ENCODE measurements at places on chromosomes 4 and X.

GRCh38 chrX:39288592-39288991, 487.3 kb downstream of the MID1IP1 start:
- no peak for DNase-seq

GRCh38 chrX:43592597-43592996, 63.5 kb upstream of the MAOA start:
- no peak for DNase-seq

- peak; percentile 39 for DNase-seq
Measured at GRCh38 chr4:158008551-158009218, 164.1 kb downstream of the GASK1B start.

- peak; percentile 3 for DNase-seq
Measured at GRCh38 chrX:135396109-135396508, 25.6 kb upstream of the SMIM10L2A start.

DNA sequence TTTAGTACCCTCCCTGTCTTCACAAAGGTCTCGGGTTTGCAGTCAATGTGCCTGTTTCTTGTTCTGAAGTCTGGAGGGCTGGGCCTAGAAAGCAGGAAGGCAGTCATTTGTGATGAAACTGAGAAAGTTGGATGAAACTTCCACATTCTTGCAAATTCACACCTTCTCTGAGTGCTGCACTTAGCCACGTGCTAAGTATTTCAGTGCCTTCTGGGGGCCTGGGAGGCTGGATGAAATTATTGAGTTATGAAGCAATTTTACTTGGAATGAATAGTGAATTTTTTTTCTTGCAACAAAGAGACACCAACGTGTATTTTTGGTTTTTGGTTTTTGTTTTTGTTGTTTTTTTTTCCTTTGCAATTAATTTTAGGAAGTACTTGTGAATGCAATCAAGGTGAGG, 71.2 kb downstream of the MSX1 start:
- DNase-seq: no peak

- no peak for DNase-seq
Measured at GRCh38 chr4:34861666-34862065, 1382.6 kb downstream of the ARAP2 start.

DNA sequence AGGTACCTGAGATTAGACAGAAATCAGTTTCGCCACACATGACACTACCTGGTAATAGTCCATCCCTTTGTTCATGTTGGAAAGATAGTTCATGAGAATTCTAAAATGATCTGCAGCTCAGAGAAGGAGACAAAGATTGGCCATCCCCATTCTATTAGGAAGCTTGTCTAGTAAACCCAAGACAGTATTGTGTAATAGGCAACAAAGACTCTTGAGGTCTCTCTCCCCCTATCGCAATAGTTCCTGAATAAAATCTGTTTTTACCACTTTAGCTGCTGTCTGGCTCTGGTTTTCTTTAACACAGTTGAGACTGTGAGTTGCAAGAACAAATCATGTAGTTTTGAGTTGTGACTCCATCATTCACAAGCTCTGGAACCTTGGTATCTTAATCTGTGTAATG, 14.8 kb upstream of the BBS7 start:
- no peak for DNase-seq
